ENCODE measurements at places on chromosomes 5 and 9. TPM values are rescaled to one million over a fixed set of nuclear protein-coding genes. Genes with fewer than 3 reads are reported as not detected.

- DNase-seq: no peak
Measured at GRCh38 chr9:12958279-12958678, 183.5 kb downstream of the LURAP1L start.

DNA sequence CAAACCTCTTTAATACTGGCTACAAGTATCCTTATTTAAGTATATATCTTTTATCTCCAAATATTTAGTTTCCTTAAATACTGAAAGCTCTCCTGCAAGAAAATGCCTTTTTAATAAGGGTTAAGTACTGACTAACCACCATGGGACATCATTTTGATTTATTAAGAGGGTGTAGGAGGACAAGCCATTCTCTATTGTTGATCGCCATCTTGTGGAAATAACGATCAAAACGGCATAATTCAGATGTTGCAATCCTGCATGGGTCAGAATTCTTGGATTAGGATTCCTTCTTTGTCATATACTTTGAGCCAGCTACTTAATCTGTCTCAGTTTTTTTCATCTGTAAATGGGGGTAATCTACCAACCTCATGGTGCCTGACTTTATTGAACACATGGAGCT, 28.7 kb upstream of the C5orf46 start:
- no peak for DNase-seq

DNA sequence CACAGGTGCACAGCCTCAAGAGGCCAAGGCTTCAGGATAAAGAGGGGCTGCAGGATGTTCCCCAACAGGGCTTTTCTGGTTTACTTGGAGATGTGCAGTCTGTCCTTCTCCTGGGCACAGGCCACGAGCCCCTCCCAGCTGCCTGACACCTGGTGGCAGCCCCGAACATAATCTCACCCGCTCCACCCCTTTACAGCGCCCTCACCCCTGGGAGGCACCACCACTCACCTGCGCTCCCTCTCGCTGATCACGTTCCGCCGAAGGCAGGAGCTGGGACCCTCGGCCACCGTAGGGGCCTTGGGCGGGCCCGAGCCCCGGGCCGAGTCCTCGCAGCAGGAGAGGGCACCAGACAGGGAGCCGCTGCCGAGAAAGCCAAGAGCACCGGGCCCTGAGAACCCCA, 514 bp downstream of the SOHLH1 start:
- no peak for DNase-seq

DNA sequence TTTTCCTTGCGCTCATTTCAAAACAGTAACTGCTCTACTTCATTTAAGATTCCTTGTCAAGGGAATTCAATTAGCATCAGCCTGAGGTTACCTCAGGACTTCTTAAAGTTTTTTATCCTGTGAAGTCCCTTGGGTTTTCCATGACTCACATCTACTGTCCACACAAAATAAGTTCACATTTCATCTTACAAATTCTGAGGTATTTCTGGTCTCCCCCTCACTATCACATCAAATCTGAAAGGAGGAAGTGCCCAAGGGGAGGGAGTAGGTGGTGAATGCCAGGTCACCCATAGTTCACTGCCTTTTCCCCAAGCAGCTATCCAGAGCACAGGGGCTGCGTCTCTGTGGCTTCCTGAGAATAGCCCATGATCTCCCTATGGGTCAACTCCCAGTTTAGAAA, 227.1 kb upstream of the NREP start:
- DNase-seq: no peak

GRCh38 chr5:66041627-66042026, 102.5 kb upstream of the SREK1 start:
- no peak for DNase-seq

DNA sequence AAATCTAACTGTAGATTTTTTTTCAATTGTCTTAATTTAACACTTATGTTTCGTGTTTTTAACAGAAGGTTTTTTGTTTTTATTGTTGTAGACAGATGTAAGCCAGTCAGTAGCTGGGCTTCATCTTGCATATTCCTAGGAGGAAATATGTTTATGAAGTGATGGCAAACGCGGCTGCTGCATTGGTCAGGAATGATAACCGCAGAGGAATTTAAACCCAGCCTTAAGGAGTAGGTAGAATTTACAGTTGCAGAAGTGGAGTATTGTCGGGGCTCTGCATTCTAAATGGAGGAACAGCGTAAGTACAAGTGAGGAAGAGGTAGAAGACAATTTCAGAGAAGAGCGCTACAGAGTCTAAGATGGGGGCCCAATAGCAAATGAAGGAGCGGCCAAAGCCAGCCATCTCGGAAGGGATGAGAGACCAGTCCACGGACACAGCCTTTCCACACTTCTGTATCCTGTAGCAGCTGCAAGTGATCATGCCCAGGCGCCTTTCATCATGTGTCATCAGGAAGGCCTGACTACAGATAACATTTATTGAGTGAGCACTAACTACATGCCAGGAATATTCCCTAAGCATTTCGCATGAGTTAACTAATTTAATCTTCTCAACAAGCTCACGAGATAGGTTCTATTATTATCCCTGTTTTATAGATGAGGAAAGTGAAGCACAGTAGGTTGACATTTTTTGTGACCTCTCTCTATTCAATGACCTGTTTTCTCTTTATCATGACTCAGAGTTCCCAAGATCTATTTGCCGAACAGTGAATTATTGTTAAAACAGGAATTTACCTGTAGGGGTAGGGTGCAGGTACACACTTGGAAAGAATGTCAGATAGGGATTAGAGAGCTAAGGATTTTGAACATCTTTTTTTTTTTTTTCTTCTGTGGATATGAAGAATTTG, 38.1 kb downstream of the CMYA5 start:
- DNase-seq: peak; percentile 48

- DNase-seq: no peak
Measured at GRCh38 chr5:113147101-113147508, 170.5 kb downstream of the DCP2 start.

DNA sequence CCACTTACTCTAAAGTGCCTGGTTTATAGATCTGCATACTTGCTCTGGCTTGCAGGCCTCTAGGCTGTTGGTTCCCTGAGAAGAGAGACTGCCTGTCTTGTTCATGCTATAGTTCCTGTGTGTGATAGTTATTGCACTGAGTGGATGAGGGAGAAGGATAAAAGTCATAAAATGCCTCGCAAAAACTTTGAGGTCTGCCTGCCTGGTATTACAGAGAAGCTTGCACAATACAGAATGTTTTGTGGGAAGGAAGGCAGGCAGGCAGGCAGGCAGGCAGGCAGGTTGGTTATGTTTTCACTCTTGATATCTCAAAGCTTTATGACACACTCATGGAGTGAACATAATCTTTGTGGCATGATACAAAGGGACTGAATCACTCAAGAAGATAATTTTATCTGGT, 287.1 kb downstream of the SLIT3 start:
- no peak for DNase-seq

DNA sequence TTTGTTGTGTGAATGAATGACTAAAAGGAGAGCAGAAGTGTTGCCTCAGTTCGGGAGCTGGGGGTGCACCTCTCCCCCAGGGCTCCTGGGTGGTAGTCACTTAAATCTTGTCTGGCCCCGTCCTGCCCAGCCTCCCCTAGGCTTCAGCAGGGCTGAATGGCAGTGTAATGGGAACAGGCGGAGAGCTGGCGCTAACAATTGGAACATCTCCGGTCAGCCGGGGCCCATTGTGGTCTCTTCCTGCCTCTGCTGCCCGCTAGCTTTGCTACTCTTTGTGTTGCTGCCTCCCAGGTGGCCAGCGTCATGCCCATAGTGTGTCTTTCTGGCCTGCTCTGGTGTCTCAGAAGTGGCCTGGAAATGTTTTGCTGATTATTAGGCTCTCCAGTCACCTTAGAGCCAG, 62.3 kb downstream of the RGS3 start:
- no peak for DNase-seq

GRCh38 chr9:19440823-19441580, 32.2 kb downstream of the ACER2 start:
- DNase-seq: peak; percentile 29

DNA sequence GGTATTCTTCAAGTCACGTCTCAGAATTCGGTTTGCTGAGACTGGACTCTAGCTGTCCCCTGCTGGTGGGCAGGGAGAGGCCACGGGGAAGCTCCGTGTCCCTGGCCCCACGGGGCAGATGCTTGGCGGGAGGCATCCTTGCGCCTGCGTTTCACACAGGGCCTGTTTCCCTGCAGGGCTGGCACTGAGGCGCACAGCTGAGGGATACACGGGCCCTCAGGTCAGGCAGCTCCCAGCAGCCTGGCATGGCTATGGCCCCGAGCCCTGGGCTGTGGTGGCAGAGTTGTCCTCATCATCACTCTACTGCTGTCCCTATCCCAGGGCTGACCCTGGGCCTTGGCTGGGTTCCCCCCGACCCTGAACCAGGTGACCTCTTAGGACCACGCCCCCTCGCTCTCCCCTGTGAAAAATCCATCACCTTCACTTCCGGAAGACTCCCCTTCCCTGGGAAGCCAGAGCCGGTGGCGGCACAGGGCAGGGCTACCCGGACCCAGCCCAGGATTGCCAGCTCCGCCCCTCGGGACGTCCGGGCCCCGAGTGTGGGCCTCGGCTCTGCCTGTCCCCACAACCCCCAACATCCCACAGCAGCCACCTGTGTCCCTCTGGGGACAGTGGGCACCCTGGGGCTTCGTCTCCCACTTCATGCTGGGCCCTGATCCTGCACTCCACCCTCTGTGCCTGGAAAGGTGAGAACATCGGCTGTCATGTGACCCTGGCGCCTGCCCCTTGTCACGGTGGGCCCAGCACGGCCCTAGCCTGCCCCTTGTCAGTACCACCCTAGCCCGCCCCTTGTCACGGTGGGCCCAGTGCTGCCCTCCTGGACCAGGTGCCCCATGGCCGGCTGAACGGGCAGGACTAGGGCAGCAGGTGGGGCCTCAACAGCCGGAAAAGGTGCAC, 5.0 kb downstream of the DPP7 start:
- DNase-seq: peak; percentile 59

DNA sequence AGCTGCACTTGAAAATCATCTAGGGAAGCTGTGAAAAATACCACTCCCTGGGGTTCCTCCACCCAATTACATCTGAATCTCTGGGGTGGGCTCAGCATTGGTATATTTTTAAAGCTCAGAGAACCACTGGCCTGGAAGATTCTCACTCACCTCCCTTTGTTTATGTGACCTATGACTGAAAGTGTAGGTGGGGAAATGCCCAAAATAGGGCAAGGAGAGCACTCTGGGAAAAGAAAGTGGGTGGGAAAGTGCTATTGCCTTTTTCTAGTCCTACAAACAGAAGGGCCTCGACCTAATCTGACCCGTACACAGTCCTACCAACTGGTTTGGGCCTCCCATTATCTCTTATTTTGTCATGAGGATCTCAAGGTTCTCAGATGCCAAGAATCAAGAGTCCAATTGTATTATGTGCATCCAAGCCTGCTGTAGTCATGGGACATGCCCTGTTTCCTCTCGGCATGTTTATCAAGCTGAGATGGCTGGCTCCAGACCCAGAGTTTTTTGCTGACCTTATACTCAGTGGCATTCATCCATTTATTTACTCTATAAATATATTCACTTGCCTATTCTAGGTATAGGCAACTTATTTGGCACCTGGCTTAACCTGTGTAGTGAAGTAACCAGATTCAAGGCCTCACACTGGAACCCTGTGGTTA, 483.7 kb downstream of the ENC1 start:
- no peak for DNase-seq

GRCh38 chr5:107743373-107744000, 72.8 kb upstream of the EFNA5 start:
- DNase-seq: no peak

GRCh38 chr5:72380492-72381274, 60.5 kb downstream of the PTCD2 start:
- no peak for DNase-seq

- DNase-seq: peak; percentile 55
Measured at GRCh38 chr9:137492464-137493363, 33.6 kb upstream of the NSMF start.

- no peak for DNase-seq
Measured at GRCh38 chr5:103005276-103005675, 114.7 kb downstream of the GIN1 start.

- DNase-seq: no peak
Measured at GRCh38 chr5:93596676-93597490, 13.9 kb downstream of the NR2F1 start.

GRCh38 chr5:173278172-173278571, 43.2 kb upstream of the NKX2-5 start:
- DNase-seq: peak; percentile 72

DNA sequence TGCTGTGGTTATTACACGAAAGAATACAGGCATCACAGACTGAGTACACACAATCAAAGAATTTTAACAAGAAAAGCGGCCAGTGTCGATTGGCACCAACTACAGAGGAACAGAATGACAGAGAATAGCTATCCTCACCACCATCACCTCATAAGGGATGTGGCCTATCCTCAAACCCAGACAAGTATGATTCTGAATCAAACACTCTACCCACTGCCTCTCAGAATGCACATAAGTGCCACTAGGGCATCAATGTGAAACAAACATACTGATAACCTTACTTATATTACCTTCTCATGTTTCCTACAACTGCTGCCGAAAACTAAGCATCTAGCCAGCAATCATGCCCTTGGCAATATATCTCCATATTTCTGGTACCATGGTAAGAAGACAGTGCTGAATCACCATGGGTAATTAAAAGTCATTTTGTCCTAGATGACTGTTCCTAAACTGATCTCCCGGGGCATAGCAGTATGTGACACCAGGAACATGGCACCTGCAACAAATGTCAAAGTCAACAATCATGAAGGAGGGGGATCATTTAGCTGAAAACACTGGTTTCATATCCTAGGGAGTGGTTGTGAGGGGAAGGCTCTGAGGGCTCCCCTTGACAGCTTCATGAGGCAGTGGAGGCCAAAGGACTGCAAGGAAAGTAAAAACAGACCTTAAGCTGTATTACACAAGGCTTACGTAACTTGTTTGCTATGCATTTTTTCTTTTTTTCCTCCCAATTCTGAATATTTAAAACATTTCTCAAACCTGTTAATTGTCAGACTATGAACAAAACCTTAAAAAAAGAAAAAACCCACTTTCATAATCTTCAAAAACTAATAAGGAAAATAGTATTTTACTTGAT, 88.3 kb downstream of the LHFPL2 start:
- no peak for DNase-seq

Gene IL31RA
- total RNA-seq: not detected

Gene DOCK2
- total RNA-seq: 14.2 TPM

Gene PCDHB2
- total RNA-seq: 1.4 TPM

Gene TIGD6
- total RNA-seq: 3.2 TPM

Gene DMRTA1
- total RNA-seq: 0.59 TPM

Gene DDX4
- not detected for total RNA-seq

Gene LECT2
- total RNA-seq: not detected

Gene PITX1
- total RNA-seq: not detected

Gene PCDHGB4
- total RNA-seq: 5.5 TPM

Gene SPATA31C1
- total RNA-seq: not detected

Gene PCDHB9
- 1.7 TPM for total RNA-seq

Measured in right cardiac atrium (tissue), 5 donors.